ENCODE measurements at places on chromosomes 11 and 22.

GRCh38 chr11:11843211-11843621 is 1.4 kb downstream of the USP47 start:
- no peak for DNase-seq

DNA sequence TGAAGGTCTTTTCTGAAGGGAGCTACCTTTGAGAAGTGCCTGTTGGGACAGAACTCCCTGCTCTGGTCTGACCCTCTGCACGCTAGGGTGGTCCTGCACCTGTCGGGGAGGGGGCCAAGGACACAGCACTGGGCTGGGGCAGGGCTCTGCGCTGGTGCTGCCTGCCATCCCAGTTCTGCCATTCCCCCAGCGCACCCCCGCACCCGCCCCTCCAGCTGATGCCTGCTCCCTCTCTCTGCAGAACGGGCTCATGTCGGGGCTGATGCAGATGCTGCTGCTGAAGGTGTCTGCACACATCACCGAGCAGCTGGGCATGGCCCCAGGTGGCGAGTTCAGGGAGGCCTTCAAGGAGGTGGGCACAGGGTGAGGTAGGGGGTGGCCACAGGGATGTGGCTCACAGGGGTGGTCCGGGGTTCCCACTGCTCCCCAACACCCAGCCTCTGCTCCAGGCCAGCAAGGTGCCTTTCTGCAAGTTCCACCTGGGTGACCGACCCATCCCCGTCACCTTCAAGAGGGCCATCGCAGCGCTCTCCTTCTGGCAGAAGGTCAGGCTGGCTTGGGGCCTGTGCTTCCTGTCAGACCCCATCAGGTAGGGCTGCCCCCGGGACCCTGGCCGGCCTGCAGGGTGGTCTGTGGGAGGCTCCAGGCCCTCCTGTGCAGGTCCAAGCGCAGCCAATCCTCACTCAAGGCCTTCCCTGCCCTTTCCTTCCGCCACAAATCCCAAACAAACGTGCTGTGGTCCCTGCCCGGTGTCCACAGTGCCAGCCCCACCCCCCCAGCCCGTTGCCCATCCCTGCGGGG is 3.6 kb upstream of the SELENOO start:
- DNase-seq = no peak

DNA sequence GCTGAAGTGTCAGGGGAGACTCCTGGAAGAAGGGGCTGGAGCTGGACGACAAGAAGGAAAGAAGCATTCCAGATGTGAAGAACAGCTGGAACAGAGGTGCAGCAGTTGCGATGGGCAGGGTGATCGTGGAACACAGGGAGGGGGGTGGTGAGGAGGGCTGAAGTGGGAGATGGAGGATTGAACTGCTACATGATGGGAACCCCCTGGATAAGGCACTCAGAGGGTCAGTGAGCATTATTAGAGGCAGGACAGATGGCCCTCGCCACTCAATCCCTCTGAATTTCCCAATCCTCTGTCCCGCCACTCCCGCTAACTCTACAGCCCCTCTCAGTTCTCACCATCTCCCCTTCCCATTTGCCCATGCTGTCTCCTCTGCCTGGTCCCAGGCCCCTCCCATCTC is 14.0 kb downstream of the SERPINH1 start:
- DNase-seq = no peak

DNA sequence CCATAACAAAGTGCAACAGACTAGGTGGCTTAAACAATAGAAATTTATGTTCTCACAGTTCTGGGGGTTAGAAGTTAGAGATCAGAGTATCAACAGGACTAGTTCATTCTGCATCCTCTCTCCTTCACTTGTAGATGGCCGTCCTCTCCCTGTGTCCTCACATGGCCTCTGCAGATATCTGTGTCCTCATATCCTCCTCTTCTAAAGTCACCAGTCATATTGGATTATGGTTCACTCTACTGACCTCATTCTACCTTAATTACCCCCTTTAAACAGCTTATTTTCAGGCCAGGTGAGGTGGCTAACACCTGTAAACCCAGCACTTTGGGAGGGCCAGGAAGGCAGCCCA is 135.1 kb downstream of the RAB38 start:
- DNase-seq = no peak

- DNase-seq = no peak
Measured at GRCh38 chr11:125070699-125071254, 7.7 kb downstream of the SLC37A2 start.

GRCh38 chr11:61037441-61038093 is 64.7 kb upstream of the CD5 start:
- no peak for DNase-seq

GRCh38 chr11:69510471-69511357 is 29.3 kb downstream of the LINC01488 start:
- DNase-seq = no peak

DNA sequence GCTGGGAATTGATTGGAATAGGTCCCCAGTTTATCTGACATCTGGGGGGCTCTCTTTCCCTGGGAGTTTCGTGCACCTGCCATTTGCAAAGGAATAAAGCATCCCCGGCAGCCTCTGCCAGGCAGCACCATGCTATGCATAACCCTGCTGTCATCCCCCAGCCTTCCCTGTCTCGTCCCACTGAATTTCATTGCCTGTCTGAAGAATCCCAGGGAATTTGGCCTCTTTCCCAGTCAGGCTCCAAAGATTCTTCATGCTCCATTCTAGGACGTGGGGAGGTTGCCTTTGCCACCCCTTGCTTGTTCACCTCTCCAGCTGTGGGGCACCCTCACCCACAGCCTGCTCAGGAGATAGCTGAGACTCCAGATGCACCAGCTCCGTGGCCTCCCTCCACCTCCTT is 195.1 kb upstream of the TBCEL start:
- no peak for DNase-seq

- DNase-seq = no peak
Measured at GRCh38 chr11:75286826-75287465, 46.4 kb downstream of the TPBGL start.

GRCh38 chr11:57134284-57134683 is 47.5 kb upstream of the LRRC55 start:
- DNase-seq = no peak

DNA sequence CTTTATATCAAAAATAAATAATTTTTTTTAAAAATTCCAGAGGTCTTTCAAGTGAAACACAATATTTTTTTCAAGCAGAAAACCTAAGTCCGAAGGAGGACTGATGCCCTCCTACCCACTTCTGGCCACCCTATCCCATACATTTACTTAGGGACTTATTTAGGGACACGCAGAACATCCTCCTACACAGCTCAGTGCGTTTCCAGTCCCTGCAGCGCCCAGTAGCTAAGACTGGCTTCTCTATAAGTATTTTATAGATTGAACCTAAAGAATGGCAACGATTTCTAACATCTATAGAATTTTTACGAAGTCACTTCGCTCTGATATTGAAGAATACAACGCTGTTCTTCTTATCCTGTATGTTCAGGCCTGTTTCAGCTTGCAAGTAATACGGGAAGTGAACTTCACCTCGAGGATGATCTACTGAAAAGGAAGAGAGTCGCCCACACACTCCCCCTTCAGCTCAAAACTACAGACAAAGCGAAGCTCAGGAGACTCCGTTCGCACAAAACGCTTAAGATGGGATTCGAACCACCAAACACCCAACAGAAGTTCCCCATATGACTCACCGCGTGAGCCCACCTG is 328 bp downstream of the CHEK2 start:
- DNase-seq = no peak

- DNase-seq = no peak
Measured at GRCh38 chr22:26542831-26543230, 30.6 kb upstream of the TFIP11 start.

GRCh38 chr22:45631140-45631840 is 40.3 kb upstream of the ATXN10 start:
- DNase-seq = no peak

DNA sequence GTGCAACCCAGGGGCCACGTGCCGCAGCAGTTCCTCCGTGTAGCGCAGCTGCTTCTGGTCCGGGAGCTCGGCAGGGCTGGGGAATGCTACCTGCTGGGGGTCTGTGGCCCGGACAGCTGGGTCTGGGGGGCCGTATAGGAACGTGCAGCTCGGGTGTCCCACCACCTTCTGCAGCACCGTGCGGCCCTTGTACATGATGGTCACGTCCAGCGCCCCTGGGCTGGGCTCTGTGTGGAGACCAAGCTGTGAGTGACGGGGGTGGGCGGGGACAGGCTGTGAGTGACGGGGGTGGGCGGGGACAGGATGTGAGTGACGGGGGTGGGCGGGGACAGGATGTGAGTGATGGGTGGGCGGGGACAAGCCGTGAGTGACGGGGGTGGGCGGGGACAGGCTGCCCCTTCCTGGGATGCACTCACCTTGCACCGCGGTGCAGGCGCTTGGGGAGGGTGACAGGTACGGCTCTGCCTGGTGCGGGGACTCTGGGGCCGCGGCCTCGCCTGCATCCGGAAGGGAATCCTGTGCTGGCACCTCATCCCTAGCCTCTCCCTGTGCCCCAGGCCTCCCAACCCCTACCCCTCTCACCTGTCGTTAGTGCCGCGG is 2.3 kb downstream of the IRF7 start:
- peak; percentile 55 for DNase-seq

DNA sequence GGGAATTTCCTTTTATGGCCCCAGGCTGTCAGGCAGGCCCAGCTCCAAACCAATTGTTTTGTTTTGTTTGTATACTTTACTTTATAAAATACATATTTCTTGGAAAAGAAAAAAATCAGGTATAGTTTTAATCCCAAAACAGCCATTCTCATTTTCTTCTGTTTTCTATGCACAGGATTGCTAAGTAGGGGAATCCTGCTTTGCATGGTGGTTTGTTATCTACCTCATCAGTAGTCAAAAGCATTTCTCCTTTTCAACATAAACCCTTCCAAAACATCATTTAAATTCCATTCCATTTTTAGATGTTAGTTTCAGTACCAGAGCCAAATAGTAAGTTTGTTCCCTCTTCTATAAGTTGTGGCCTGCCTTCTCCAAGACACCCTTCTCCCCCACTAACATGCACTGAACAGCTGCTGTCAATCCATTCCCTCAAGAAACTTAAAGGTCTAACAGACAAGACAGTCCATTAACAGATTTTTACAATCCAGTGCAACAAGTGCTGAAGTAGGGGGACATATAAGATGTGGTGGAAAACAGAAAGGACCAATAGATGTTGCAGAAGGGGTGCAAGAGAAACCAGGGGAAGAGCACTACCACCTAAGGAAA is 3.7 kb downstream of the ILK start:
- no peak for DNase-seq

GRCh38 chr22:27381960-27382742 is 419.4 kb downstream of the MN1 start:
- no peak for DNase-seq

GRCh38 chr11:61477727-61478148 is 30.8 kb upstream of the LRRC10B start:
- peak; percentile 36 for DNase-seq

DNA sequence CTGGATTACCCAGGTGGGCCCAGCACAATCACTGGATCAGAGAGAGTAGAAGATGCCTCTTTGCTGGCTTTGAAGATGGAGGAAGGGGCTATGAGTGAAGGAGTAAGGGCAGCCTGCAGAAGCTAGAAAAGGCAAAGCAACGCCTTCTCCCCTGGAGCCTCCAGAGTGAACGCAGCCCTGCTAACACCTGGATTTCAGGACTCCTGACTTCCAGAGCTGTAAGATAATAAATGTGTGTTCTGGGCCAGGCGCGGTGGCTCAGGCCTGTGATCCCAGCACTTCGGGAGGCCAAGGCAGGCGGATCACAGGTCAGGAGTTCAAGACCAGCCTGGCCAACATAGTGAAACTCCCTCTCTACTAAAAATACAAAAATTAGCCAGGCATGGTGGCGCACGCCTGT is 102.4 kb downstream of the MORC2 start:
- no peak for DNase-seq

DNA sequence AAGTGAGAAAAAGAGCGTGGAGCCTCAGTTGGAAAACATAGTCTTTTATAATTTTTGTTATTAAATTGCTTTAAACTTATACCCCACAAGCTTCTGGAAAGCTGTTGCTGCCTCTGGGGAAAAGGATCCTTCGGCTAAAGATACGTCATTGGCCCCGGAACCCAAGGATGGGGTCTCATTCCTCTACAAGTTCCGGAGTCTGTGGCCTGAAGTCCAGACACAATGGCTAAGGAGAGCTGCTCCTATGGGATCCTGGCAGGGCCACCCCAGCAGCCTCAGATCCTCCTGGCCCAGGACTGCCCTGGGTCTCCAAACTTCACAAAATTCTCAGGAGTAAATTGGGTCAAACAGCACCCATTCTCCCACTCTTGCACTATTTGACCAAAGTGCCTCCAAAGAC is 5.9 kb downstream of the WT1 start:
- no peak for DNase-seq
